ENCODE measurements at places on chromosomes 1 and 21. TPM values are rescaled to one million over a fixed set of nuclear protein-coding genes. Genes with fewer than 3 reads are reported as not detected.

- DNase-seq = no peak
Measured at GRCh38 chr21:40639616-40640194, 207.3 kb downstream of the DSCAM start.

- no peak for DNase-seq
Measured at GRCh38 chr1:37305841-37306240, 168.5 kb upstream of the ZC3H12A start.

- DNase-seq = no peak
Measured at GRCh38 chr1:235758931-235759330, 107.8 kb downstream of the LYST start.

DNA sequence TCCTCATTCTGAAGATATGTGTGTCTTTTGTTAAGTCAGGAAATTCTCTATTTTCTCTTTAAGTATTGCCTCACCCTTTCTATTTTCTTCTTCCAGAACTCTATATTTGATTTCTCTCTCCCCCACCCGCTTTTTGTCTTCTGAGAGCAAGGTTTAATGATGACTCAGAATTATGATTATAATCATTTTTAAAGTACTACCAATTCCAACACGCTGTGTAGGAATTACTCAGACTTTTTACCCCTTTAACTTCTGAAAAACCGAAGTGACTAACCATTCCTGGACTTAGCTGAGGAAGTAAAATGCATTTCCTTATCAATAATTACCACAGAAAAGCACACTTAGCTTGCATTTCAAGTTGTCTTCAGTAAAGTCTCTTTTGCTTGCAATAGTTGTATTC is 20.8 kb upstream of the SCYL3 start:
- DNase-seq = no peak

- no peak for DNase-seq
Measured at GRCh38 chr21:41229509-41230248, 61.7 kb downstream of the BACE2 start.

GRCh38 chr1:103461161-103462105 is 64.1 kb upstream of the RNPC3 start:
- no peak for DNase-seq

GRCh38 chr21:27722095-27722494 is 755.2 kb upstream of the ADAMTS5 start:
- DNase-seq = no peak

DNA sequence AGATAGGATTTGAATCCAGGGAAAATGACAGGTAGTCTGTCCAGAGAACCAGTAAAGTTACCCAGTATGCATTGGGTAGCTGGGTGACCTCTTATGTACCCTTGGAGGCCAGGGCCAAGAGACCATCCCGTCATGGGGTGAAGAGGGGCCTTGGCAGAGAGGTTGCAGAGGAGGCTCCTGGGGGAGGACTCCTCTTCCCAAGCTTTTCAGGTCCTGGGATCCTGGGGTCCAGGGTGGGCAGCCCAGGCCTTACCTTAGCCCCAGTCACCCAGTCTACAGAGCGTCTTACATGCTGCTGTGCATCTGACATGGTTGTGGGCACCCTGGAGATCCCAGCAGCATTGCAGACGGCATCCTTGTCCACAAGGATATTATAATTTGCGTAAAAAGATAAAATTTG is 14.0 kb downstream of the PMF1 start:
- no peak for DNase-seq

DNA sequence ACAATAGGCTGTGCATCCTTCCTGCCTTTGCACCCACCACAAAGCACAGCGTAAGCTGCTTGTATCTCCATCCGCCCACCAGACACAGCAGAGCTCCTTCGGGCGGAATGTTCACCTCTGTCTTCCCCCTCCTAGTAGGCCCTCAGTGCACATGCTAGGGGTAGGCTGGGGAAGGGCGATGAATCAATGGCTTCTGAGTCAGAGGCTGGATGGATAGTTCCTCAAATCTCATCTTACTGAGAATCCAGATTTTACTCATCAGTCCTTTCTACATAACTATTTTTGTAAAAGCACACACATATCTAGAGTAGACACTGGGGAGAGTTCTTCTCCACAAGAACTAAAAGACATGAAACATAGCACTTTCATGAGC is 73.8 kb downstream of the BCAR3 start:
- no peak for DNase-seq

DNA sequence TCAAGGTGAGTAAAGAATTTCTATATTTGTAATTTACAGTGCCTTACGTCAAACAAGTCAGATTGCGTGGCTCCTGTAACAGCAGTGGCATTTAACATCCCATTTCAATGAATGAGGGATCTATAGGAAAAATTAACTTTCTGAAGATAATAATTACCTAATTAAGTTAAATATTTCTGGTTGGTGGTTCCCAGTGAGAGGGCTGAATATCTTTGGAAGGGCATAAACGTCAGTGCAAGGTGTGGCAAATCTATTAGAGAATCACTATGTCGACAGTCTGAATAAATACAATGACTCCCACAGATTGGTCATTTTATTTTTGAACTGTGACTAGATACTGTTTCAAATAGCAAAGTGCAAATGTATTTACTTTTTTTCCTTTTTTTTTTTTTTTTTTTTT is 80.0 kb downstream of the S1PR1 start:
- DNase-seq = no peak

- DNase-seq = no peak
Measured at GRCh38 chr1:167197236-167197635, 23.4 kb upstream of the POU2F1 start.

- DNase-seq = no peak
Measured at GRCh38 chr1:201316556-201316955, 33.2 kb downstream of the PKP1 start.

- no peak for DNase-seq
Measured at GRCh38 chr1:155892796-155893195, 18.4 kb downstream of the RIT1 start.

GRCh38 chr1:24410750-24411149 is 2.8 kb downstream of the STPG1 start:
- no peak for DNase-seq

Gene FAM131C
- not detected for total RNA-seq

Gene ANKRD13C
- 29.0 TPM for total RNA-seq

Gene ZNF672
- total RNA-seq = 40.8 TPM

Gene IRF2BP2
- total RNA-seq = 39.4 TPM

Gene ASTN1
- total RNA-seq = 1.2 TPM

Gene OLIG2
- not detected for total RNA-seq
